Fibroblast of the aortic adventitia (primary cell): ENCODE measurements at places on chromosomes 12 and 14. TPM values are rescaled to one million over a fixed set of nuclear protein-coding genes. Genes with fewer than 3 reads are reported as not detected.

GRCh38 chr12:99092100-99092851 is 447.2 kb downstream of the APAF1 start:
- DNase-seq = no peak

DNA sequence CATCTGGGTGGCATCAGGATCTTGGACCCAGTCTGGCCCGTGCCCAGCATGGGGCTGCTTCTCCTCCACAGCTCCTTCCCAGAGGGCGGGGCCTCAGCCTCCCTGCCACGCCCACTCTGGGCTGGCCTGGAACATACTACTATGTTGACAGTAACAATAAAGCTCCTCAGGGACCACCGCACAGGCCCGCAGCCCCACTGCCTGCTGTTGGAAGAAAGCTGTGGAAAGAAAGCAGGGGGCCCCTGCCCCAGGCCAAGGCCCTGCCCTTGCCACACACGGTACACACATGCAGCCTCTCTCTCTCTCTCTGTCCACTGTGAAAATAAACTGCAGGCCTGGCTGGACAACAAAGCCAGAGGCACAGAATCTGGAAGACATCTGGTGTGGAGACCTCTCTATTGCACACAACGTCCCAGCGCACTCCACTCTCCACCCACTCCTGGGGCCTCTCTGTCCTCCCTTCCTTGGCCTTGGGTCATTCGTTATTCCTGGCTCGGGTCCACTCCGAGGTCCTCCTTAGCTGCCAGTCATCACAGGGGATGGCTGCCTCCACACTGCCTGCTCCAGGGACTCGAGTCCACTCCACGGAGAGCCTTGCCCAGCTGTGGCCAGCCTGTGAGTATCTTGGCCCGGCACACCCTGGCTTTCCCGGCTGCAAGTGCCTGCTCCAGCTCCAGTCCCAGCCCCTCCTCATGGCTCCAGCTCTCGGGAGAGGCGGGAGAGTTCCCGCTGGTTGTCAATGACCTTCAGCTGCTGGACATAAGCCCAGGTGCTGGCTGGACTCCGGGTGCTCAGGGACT is 11.8 kb upstream of the ENDOU start:
- DNase-seq = peak; percentile 89

DNA sequence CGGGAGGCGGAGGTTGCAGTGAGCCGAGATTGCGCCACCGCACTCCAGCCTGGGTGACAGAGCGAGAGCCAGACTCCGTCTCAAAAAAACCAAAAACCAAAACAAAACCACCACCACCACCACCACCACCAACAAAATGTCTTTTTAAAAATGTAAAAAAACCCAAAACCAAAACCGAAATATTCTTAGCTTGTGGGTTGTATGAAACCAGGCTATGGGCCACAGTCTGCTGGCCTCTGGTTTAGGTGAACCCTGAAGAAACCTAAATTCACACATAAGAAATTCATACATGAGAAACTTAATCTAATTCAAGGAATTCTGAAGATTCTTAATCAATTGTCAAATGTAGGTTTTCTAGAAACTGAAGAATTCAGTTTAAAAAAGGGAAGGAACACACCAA is 37.6 kb downstream of the INSM2 start:
- DNase-seq = no peak

- DNase-seq = no peak
These were observed 70.8 kb downstream of the NCOR2 start for GRCh38 chr12:124496584-124496983.

DNA sequence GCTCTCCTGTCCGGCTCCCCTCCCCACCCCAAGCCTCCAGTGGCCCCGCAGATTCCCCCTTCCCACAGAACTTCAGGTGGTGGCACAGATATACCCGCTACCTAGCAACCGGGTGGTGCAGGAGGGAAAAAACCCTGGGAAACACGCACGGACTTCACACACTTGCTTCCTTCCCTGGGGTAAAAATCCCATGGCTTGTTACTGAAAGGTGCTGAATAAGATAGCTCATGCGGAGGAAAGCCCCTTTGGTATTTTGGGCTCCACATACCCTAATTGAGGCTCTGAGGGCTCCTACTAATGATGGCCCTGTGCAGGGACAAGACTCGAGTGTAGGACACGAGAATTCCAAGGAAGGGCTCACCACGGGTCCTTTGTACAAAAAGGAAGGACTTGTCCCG is 869 bp upstream of the RIMBP2 start:
- no peak for DNase-seq

OTOGL gene
- 0.16 and 0.27 TPM in 2 replicates for total RNA-seq

SMIM41 gene
- 0.27 and 0.98 TPM in 2 replicates for total RNA-seq

EMP1 gene
- 19.1 and 244 TPM in 2 replicates for total RNA-seq

IKZF4 gene
- total RNA-seq = 0.65 and 3.4 TPM in 2 replicates

CLSTN3 gene
- total RNA-seq = 10.9 and 13.6 TPM in 2 replicates
